Naive thymus-derived CD8-positive, alpha-beta T cell (primary cell): ENCODE measurements at places on chromosomes 3 and 15. TPM values are rescaled to one million over a fixed set of nuclear protein-coding genes. Genes with fewer than 3 reads are reported as not detected.

DNA sequence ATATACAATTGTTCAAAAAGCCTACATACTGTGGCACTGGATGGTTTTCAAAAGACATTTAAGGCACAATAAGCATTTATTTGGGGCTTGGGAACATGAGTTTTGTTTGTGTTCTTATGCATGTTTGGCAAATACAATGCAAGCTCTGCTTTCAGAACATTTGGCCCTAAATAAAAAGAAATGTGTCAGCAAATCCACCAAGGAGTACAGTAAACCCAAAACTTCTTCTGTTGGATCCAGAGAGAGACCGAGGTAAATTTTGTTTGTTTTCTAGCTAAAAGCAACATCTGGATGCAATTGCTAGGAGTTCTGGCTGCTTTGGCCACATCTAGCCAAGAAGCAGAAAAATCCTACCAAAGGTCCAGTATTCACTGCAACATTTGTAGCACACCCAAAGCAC, 168.8 kb downstream of the DCLK3 start:
- peaks cover 15% of the 10 kb centered on the region for H3K27me3 ChIP-seq
- H3K4me3 ChIP-seq = no peak overlapping the region
- no peak for DNase-seq
- no peaks in the 10 kb centered on the region for H3K4me1 ChIP-seq
- H3K36me3 ChIP-seq = no peaks in the 10 kb centered on the region
- H3K27ac ChIP-seq = no peak overlapping the region

GRCh38 chr3:50123394-50124051, 31.6 kb upstream of the SEMA3F start:
- DNase-seq = no peak
- H3K27ac ChIP-seq = no peak overlapping the region
- no peaks in the 10 kb centered on the region for H3K27me3 ChIP-seq
- H3K4me3 ChIP-seq = no peak overlapping the region

The KNL1 gene
- 0.14 TPM for total RNA-seq

DNA sequence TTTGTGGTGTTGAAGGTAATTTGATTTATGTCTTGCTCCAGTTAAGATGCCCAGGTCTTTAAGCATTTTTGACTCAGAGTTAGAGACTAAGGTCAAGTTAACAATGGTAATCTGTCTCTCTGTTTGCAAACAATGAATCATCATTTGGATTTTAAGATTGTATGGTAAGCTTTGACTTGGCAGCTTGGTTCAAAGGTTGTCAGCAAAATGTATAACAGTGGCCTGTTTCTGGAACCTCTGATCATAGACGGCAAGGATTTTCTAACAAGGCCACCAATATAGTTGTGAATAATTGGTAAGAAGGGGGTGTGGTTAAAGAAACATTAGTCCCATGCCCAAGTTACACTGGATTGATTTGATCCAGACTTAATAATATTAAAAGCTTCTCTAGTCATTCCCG, 775.2 kb upstream of the GOLIM4 start:
- no peaks in the 10 kb centered on the region for H3K36me3 ChIP-seq
- H3K27ac ChIP-seq = no peak overlapping the region
- H3K4me1 ChIP-seq = no peaks in the 10 kb centered on the region
- H3K4me3 ChIP-seq = no peak overlapping the region
- no peak for DNase-seq
- H3K27me3 ChIP-seq = no peaks in the 10 kb centered on the region

The MUC13 gene
- total RNA-seq = not detected
